ENCODE measurements at places on chromosomes 11 and 22. TPM values are rescaled to one million over a fixed set of nuclear protein-coding genes. Genes with fewer than 3 reads are reported as not detected.

The APIP gene
- total RNA-seq: 16.5 TPM

The KCNQ1 gene
- 2.3 TPM for total RNA-seq

The F2 gene
- not detected for total RNA-seq

The CTSW gene
- total RNA-seq: not detected

The CCDC81 gene
- total RNA-seq: not detected

The SLC25A18 gene
- total RNA-seq: 0.08 TPM

The CRACR2B gene
- total RNA-seq: 18.3 TPM

The OR9Q2 gene
- not detected for total RNA-seq

DNA sequence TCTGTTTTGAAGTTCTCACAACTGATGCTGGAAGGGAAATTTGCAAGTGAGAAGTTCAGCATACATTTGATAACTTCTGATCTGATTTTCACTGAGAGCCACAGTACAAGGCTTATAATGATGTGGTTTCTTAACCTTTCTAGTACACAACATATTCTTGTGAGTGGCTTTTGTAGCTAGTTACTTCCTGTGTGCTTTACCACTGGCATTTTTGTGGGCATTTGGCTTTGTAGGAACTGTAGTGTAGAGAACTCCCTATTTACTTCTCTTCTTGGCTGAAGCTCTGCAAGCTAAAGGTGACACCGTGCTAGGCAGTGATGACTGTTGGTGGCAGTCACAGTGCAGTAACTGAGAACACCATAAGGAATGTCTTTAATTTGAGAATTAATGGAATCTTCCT is 14.9 kb downstream of the USP47 start:
- DNase-seq: no peak

DNA sequence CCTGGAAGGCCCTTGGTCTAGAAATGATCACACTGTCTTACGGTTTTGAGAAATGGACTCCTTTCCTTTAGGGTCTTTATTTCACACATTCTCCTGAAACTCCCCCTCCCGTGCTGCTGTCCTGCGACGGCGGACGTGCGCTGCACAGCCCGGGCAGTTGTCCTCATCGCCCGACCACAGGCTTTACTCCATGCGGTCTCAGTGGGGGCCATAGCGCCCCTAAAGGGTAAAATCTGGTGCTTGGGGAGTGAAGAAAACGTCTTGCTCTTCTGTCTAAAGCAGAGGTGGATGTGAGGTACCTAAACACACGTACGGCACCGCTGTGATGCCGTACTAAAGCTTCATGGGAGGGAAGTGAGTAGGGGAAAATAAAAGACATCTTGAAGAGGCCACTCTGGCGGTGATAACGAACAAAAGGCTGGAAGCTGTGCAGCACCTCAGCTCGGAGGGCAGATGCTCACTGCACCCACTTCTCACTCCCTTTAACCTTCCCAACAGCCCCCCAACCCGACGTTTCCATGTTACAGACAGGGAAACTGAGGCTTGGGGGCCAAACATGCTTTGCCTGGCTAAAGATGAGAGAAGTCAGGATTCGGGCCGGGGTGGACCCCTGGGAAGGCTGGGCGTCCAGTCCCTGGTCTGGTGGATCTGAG is 22.6 kb downstream of the MPPED1 start:
- no peak for DNase-seq

- no peak for DNase-seq
Observed at GRCh38 chr22:27574002-27574366, 227.6 kb downstream of the MN1 start.

DNA sequence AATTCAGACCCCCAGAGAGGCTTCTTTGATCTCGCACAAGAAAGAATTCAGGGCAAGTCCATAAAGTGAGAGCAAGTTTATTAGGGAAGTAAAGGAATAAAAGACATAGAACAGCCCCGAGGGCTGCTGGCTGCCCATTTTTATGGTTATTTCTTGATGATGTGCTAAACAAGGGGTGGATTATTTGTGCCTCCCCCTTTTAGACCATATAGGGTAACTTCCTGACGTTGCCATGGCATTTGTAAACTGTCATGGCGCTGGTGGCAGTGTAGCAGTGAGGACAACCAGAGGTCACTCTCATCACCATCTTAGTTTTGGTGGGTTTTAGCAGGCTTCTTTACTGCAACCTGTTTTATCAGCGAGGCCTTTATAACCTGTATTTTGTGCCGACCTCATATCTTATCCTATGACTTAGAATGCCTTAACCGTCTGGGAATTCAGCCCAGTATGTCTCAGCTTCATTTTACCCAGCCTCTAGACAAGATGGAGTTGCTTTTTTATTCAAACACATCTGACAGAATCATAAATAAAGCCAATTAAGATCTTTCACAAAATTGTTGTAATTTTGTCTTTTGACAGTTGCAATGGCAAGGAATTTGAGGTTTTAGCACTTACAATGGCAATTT is 7.6 kb downstream of the DDIAS start:
- DNase-seq: no peak

GRCh38 chr11:102401905-102402304 is 50.7 kb downstream of the TMEM123 start:
- DNase-seq: no peak

- DNase-seq: no peak
Observed at GRCh38 chr22:16801571-16801970, 23.6 kb downstream of the XKR3 start.

DNA sequence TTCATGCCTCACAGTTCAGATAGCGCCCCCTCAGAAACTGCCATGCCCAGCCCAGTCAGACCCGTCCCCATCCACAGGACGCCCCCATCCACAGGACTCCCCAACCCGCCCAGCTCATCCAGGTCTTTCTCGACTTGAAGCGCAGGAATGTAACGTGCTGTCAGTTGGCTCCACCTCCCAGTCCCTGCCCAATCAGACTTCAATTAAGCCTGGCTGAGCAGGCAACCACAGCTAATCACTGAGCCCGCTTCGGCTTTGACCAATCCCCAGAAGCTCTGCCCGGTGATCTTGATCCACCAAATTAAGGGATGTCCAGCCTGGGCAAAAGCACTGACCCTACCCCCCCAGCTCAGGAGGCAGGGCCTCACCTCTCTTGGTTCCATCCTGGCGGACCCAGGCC is 10.5 kb upstream of the MFNG start:
- no peak for DNase-seq

DNA sequence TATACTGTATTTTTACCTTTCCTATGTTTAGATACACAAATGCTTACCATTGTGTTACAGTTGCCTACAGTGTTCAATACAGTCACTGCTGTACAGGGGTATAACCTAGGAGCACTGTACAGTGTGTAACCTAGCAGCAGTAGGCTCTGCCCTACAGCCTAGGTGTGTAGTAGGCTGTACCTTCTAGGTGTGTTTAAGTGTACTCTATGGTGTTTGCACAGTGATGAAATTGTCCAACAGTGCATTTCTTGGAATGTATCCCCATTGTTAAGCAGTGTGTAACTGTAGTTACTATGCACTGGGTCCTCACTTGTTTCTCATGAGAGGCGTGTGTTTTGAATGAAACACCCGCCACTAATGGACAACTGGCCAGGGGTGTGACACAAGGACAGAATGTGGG is 269.0 kb downstream of the OPCML start:
- DNase-seq: no peak

GRCh38 chr11:35943309-35943708 is 553 bp upstream of the LDLRAD3 start:
- no peak for DNase-seq

- DNase-seq: no peak
Observed at GRCh38 chr11:47714554-47715081, 551 bp downstream of the AGBL2 start.

DNA sequence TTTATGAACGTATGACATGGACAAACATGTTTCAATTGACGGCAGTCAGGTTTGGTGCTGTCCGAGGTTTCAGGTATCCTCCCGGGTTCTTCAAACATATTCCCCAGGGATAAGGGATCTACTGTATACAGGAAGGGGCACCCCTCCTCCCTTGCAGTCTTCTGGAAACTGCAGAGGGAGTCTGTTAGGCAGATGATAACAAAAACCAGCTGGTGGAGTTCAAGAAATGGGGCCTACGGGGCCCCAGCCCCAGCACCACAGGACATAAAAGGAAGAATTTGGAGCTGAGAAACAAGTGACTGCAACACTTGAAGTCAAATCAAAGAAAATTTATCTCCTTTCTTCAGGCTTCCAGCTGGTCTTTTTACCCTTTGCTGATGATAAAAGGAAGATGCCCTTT is 32.1 kb downstream of the SNU13 start:
- DNase-seq: no peak

DNA sequence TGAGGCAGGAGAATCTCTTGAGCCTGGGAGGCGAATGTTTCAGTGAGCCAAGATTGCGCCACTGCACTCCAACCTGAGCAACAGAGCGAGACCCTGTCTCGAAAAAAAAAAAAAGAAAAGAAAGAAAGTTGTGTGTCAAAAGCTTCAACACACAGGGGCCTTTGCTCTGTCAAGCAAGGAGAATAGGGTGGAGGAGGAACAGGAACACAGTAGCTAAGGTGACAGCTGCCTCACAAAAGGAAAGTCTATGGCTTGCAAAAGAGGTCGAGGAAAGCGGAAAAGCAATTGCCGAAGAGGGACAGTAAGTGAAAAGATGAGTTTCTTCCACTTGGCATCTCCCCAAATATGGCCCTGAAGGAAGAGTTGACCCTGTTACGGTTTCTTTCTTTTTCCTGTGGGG is 26.5 kb upstream of the TMA7B start:
- DNase-seq: no peak

DNA sequence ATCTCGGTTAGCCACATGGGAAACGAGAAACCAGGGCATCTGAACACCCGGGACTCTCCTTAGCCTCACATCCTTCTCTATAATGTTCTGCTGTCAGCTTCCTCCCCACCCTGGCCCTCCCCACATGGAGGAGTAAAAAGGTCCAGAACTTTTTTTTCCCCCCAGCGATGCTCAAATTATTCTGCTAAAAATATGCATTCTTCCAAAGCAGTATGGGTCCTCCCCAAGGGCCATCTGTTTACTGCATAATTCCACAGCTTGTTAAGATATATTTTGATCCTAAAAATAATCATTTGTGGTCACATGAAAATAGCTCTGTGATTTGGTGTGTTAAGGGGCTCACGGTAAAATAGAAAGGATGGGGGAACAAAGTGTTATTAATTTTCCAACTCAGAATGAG is 281.5 kb upstream of the NARS2 start:
- no peak for DNase-seq

- no peak for DNase-seq
Observed at GRCh38 chr11:48124880-48125279, 91.7 kb upstream of the OR4B1 start.

GRCh38 chr22:41310336-41310735 is 9.0 kb downstream of the ZC3H7B start:
- DNase-seq: no peak
